ENCODE measurements at places on chromosomes 12 and 14. TPM values are rescaled to one million over a fixed set of nuclear protein-coding genes. Genes with fewer than 3 reads are reported as not detected.

- DNase-seq, result no peak
These were observed 21.4 kb upstream of the EID3 start for GRCh38 chr12:104282109-104282508.

DNA sequence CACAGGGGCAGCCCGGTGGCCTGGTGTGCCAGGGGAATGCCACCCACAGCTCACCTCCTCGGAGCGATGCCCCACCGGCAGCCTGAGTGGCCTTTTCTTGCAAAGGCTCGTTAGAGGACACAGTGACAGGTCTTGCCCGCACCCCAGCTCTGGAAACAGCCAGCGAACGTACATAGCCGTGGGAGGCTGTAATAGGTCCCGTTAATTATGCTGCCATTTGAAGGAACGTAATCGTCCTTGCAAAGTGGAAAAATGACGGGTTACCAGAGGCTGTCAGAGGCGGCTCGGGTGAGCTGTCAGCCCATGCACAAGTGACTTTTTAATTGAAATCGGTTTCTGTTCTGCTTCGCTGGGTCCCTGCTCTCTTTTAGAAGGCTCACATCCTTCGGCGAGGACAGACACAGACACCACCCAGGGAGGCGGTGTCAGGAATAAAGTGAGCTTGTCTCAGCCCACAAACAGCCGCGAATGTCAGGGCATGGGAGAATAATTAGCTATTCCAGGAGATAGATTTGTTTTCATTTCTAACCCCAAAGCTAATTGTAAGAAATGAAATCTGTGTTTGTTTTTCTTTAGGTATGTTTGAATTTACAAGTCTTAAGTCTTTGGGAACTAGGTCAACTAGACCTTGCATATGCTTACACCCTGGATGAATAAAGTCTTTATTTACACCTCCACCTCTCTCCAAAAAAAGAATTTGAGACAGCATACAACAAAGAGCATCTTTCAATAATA, 77.2 kb upstream of the RFLNA start:
- DNase-seq, result no peak

The FGF23 gene
- total RNA-seq, result not detected

The ART4 gene
- 3.7 TPM for total RNA-seq

DNA sequence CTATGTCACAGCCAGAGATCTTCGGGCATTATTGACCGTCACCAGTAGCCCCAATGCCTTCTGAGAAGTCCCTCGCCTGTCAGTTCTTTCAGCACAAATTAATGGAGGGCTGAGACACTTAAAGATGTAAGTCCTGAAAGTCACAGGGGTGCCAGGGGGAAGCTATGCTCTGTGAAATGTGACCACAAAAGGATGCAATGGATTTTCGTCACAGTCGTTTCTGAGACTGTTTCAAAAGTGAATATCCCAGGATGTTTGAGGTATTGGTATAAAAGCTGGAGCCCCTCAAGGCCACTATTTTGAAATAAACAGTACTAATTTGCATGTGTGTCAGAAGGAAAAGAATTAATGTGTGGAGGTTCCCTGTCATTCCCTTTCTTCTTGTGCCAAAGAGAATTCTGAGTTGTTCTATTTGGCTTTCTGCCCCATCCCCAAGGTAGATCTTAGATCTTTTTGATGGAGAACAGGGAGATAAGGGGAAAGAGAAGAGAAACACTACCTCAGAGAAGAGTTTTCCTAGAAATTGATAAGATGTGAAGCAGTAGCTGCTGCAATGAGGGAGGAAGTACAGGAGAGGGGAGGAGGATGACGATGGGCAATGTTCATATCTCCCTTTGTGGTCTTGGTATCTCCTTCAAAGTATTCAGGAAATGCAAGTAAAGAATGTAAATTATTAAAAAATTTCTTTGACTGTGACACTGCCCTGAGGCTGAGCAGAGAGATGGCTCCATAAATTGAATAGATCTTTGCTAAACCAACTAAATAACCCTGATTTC, 101.8 kb upstream of the NAP1L1 start:
- DNase-seq, result no peak

- no peak for DNase-seq
These were observed 289.7 kb downstream of the TTC8 start for GRCh38 chr14:89114109-89114508.

GRCh38 chr14:42130815-42131214, 524.1 kb downstream of the LRFN5 start:
- no peak for DNase-seq

GRCh38 chr14:95006051-95006450, 151.3 kb downstream of the DICER1 start:
- DNase-seq, result no peak

GRCh38 chr12:113582521-113583218, 111.0 kb upstream of the LHX5 start:
- DNase-seq, result no peak

GRCh38 chr12:23758608-23759007, 190.9 kb downstream of the SOX5 start:
- no peak for DNase-seq

The LBHD2 gene
- not detected for total RNA-seq

- DNase-seq, result no peak
These were observed 56.1 kb upstream of the PCED1B start for GRCh38 chr12:47023311-47023710.

DNA sequence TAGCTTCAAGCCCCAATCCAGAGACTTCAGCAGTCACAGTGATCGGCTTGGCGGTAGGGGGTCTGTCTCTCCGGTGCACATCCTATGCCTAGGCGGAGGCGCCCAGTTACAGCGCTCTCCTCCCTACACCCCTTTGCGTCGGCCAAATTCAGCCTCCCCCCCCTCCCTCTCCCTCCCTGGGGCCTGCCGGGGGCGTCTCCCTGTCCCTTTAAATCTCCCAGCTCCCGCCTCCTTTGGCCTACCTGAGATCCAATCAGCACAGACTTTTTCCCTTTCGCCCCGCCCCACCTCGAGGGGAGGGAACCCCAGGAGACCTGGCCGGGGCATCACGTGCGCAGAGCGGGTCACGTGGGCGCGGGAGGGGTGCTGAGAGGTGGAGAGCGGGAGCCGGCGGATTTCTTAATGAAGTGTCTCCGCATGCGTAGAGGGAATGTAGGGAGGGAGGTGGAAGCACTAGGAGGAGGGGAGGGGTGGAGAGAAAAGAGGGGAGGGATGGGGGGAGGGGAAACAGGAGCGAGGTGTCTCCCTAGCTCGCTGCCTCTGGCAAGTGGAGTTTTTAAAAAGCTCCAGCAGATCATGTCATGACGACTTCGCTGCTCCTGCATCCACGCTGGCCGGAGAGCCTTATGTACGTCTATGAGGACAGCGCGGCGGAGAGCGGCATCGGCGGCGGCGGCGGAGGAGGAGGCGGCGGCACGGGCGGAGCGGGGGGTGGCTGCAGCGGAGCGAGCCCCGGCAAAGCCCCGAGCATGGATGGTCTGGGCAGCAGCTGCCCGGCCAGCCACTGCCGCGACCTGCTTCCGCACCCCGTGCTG, at the start of gene HOXC13:
TSS of gene HOXC13 (plus strand) at position 506 of the 815 bp plus-strand sequence. CDS start at position 582, 76 bp downstream.
- peak; percentile 62 for DNase-seq

The PRIMA1 gene
- 4.6 TPM for total RNA-seq
